KG1 (cell line): ENCODE measurements at places on chromosomes 11 and 22.
A peak's percentile ranks its signal among the peaks of the same experiment; 100 is the strongest.

DNA sequence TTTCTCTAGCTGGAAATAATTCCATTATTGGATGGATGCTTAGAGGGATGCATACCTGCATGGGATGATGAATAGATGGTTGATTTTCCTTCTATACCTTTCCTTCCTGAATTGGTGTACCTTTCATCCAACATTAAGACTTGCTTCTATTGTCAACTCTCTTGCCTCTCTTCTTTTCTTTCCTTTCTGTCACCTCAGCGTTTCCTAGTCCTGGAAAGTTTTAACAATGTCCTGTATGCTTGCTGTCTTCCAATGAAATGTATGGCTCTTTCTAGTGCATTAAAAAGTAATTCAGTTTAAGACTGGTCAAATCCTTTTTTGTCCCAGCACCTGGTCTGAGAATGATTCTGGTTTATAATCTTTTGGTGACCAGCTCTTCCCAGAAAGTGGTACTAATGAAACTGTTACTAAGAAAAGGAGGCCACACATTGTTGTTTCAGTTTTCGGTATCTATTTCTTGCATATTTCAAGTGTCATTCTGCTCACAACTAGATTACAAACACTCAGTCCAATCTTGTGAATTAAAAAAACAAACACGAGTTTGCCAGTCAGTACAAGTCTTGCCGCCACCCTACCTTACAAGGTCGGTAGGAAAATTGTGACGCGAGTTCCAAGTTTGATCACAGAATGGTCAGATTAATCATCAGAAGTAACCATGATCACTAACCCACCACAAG is 8.0 kb downstream of the POU2AF1 start:
- DNase-seq = no peak

DNA sequence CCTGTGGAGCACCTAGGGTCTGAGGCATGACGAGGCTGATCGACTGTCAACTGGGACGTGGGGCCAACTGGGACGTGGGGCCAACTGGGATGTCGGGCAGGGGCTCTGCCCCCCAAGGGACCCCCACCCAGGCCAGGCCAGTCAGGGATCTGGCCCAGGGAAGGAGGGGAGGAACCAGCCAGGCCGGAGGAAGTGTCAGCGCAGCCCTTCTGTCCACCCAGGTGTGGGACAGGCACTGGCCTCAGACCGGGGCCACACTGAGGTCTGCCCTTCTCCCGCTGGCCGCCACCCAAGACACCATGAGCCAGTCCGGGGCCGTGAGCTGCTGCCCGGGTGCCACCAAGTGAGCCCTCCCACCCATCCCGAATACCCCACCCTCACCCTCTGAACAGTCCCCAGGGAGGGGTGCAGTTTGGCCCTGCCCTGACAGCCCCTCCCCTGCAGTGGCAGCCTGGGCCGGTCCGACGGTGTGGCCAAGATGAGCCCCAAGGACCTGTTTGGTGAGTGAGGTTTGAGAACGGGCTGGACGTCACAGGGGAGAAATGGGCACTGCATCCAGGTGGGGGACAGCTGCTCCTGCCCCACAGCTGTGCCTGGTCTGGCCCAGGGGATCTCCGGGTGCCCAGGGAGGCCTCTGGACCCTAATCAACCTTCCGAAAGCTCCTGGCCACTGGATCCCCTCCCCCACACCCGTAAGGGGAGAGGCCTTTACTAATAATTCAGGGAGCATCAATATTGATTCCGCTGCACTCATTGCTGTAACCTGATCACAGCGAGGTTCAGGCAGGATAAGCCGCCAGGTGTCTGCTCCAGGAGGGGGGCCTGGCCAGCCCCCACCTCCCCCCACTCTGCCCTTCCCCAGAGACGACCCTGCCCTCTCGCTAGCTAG is 3.3 kb downstream of the EPS8L2 start:
- no peak for DNase-seq

DNA sequence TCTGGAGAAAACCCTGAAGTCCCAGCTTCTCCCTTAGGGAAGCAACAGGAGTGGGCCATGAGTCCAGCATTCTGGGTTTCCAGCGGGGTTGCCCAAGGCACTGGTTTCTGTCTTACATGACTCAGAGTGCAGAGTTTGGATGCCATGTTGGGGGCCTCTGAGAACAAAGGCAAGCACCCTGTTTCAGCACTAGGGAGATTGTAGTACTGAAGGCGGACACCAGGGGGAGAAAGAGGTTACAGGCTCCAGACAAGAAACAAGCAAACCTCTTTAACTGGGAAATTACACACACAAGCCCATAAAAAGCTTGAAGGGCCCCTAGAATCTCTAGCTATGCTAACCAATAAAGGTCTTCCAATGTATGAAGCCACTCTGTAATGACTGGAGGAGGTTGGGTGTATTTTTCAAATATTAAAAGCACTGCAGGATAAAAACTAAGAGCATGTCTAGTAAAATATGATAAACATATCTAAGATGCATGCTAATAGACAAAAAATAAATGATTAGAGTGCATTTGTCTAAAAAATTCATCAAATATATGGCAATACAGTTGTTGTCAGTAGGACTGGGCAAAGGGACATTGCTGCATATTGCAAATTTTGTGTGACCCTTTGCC is 7.1 kb downstream of the MS4A6E start:
- peak; percentile 70 for DNase-seq

DNA sequence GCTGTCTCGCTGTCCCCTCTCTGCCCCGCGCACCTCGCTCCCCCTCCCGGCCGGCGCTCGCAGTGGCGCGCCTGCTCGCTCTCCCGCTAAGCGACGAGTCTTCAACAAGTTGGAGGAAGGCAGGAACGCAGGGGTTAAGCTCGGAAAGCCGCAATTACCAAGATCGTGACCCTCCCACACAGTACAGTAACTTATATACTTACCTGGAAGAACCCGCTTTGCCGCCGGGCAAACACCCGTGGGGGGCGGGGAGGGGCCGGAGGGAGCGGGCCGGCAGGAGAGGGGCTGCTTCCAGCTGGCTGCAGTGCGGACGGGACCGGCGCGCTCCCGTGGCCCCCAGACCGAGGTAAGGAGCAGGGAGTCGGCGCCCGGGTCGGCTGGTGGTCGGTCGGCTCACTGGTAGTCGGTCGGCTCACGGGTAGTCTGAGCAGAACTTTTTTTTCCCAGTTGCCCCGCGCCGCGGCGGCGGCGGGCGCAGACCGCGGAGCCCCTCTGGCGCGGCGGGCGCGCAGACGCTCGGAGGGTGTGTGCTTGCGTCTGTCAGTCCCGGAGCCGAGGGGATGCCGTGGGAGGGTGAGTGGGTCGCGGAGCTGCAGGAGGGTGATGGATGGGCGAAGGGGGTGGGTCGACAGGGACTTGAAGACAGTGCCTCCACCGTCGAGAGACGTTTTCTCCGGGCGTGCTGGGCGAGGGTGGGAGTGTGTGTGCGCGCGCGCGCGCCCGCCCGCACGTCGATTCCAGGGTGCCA is 101.2 kb upstream of the HSD17B12 start:
- no peak for DNase-seq

GRCh38 chr22:28743852-28744251 is 2.0 kb downstream of the HSCB start:
- no peak for DNase-seq

- DNase-seq = no peak
Observed at GRCh38 chr11:1238767-1239595, 16.1 kb downstream of the MUC5B start.

DNA sequence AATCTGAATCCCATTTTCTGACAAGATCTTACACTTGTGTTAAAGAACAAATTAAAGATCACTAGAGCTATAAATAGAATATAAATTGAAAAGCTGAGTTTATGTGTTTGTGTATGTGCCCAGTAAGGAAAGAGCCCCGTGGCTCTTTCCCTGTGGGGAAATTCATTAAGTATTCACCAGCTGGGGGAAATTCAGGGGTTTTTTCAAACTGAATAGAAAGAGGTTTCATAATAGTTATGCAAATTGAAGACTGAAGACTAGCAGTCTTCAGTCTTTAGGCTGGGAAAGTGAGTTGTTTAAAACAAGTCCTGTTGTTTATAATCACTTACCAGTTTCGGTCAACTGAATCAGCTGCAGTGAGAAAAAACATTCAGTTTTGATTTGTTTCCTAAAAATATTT is 11.3 kb upstream of the MS4A7 start:
- DNase-seq = no peak

DNA sequence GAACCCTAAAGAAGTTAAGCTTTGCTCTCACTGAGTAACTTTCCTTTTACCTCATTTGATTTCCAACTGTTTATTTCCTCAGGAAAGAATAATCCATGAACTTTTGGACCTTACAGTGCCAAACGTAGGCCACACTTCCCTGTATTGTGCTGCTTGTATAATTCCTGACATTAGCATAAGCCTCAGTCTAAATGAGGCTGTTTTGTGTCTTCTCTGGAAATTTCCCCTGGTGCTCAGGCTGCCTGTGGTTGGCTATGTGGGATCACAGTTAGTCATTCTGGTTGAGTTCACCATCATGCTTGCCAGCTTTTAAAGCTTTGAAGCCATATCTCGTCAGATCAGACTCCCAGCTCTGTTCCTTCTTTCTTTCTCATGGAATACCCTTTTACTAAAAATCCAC is 107.0 kb downstream of the FAM76B start:
- DNase-seq = no peak

GRCh38 chr22:49032821-49033220 is 794.9 kb downstream of the BRD1 start:
- no peak for DNase-seq

- no peak for DNase-seq
Observed at GRCh38 chr11:12064954-12065280, 45.5 kb upstream of the MICAL2 start.

- no peak for DNase-seq
Observed at GRCh38 chr11:69385144-69385820, 91.3 kb downstream of the MYEOV start.

DNA sequence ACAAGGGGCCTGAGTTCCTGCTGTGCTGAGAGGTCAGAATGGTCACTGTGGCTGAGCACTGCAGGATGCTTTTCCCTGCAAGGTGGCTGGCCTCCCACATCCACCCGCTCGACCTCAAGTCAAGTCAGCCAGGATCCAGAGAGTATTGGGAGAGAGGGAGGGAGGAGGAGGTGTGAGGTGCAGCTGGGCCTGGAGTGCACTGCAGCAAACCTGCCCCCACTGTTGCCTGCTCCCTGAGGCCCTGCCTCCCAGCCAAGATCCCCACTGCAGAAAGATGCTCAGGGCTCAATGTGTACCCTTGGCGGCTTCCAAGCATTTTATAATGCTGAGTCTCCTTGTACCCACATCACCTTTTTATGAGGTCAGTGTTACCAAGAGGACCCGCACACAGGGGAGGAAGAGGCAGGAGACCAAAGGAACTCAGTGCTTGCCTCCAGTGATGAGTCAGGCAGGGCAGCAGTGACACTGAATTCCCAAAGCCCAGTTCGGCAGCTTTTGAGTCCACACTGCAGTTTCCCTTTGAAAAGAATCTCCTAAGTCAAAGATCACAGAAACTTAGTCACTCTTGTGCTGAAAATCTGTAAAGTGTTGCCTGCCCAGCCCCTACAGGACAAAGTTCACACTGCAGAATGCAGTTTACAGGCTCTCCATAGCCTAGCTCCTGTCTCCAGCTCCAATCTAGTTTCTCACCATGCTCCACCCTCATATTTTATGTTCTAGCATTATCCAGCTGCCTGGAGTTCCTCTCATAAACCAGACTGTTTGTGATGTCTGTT is 3.1 kb downstream of the ENDOD1 start:
- DNase-seq = no peak

GRCh38 chr11:75029836-75030631 is 41.3 kb downstream of the NEU3 start:
- DNase-seq = no peak

DNA sequence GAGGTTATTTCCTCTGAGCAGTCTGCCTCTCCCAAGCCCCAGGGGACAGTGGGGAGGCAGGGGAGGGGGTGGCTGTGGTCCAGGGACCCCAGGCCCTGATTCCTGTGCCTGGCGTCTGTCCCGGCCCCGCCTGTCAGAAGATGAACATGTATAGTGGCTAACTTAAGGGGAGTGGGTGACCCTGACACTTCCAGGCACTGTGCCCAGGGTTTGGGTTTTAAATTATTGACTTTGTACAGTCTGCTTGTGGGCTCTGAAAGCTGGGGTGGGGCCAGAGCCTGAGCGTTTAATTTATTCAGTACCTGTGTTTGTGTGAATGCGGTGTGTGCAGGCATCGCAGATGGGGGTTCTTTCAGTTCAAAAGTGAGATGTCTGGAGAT is 3.1 kb downstream of the PIM3 start:
- no peak for DNase-seq

GRCh38 chr11:28524098-28524497 is 415.9 kb downstream of the METTL15 start:
- no peak for DNase-seq

DNA sequence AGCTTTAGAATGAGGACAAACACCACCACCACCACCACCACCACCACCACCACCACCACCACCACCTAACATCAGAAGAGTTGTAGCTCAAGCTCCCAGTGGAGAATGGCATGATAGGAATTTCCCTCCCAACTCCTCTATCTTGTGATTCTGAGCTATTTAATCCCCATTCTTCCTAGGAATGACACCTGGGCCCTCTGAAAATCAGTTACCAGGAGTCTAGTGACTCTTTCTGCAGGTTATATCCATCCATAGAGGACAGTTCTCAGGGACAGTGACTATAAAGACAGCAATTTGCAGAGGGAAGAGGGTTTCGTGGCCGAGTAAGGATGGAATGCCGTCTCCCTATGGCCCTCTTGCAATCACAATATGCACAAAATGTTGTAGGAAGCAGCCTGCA is 27.8 kb downstream of the MYH9 start:
- DNase-seq = no peak

- no peak for DNase-seq
Observed at GRCh38 chr11:30377347-30377746, 54.4 kb downstream of the ARL14EP start.

- DNase-seq = no peak
Observed at GRCh38 chr22:30272781-30273601, 6.3 kb upstream of the OSM start.

DNA sequence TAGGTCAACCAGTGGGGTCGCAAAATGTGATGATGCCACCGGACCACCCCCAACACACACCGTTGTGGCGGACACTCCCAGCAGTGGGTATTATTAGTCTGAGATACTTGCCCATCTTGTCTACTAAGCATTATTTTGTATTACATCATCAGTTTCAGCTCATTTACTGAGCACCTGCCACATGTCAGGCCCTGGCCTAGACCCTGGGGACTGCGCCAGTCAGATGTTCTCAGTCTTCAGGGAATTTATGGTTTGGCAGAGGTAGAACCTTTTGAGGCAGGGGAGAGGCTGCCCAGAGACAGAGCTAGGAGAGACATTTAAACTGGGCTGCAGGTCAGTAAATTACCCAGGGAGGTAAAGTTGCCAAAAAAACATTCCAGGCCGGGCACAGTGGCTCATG is 43.1 kb upstream of the GCAT start:
- no peak for DNase-seq

DNA sequence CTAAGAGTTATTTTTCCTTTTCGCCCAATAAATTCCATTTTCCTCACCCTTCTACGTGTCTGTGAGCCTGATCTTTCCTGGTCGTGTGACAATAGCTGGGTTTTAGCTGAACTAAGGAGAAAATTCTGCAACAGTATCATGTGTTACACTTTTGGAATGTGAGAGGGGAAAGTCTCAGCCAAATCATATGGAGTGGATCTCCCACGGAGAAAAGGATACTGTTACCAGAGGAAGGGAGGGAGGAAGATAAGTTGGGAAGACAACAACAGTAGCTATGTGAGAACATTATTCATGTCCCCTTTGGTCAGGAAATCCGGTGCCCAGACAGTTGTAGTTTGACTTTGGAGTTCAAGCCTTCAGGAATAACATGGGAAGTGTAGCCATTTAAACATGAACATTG is 584.0 kb upstream of the RAG2 start:
- DNase-seq = no peak

GRCh38 chr11:123438131-123438627 is 8.1 kb downstream of the GRAMD1B start:
- DNase-seq = no peak
